Skeletal muscle cell (primary cell): ENCODE measurements at places on chromosomes 1 and 21.

DNA sequence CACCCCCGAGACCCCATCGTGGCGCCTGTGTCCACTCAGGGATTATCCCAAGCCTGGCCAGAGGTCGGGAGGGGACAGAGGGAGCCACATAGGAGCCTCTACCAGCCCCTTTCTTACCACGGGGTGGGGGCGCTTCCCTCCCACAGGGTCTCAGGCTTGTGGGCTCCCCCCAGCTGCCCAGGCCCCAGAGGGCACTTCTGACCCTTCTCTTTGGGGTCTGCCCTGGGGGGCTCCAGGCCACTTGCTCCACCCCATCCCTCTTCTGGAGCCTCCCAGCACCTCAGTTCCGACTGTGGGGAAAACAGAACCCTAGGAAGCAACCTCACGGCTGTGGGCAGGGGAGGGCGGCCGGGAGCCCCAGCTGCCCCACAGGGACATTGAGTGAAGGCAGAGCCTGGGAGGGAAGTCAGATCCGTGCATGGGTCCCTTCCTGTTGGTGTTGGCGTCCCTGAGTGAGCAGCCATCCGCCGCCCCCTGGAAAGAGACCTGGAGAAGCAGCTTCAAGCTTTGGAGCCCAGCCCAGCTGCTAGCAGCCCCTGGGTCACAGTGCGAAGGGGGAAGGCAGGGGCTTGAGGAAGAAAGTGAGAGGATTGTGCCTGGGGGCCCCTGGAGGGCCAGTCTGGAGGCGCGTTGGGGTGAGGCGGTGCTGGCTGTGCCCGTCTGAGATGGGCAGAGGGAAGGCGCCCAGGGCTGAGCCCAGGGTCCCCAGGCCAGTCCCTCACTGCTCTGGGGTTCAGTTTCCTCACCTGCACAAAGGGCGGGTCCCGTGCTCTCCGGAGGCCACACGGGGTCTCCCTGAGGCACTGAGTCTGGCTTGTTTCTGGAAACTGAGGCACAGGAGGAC lies 22.1 kb downstream of the RRP1 start:
- DNase-seq = no peak

DNA sequence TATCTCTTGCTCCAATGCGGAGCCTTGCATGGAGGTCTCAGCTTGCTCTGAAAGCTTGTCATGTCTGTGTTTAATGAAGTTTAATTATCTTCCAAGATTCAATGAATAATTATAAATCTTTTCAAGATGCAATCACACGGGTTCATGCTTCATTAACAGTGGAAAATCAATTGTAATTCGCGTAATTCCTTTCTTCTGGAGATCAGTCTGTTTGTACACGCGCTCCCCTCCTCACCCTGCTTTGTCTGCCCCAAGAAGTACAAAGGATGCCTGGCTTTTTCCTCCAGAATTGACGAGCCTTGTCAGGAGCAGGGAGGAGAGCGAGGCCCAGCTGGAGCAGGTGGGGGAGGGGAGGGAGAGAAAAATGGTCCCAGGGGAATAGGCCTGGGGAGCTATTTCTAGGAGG lies 65.0 kb upstream of the DISP3 start:
- no peak for DNase-seq

DNA sequence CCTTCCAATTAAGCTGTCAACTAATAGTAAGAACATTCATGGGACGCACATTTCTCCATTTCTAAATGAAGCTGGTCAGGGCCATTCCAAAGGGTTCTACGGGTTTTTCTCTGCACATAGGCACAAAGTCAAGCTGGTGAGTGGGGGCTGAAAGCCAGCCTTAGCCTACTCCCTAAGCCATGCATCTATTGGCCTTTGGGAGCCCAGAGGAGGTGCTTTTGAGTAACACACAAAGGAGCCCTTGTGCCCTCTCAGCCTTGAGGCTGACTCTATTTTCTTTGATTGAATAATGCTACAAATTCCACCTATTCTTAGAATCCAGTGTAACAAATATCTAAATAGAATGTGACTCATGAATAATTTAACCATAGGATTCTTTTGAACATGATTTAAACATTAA lies 73.6 kb downstream of the RGS13 start:
- no peak for DNase-seq

GRCh38 chr1:200328379-200328778 lies 81.5 kb downstream of the ZNF281 start:
- no peak for DNase-seq

DNA sequence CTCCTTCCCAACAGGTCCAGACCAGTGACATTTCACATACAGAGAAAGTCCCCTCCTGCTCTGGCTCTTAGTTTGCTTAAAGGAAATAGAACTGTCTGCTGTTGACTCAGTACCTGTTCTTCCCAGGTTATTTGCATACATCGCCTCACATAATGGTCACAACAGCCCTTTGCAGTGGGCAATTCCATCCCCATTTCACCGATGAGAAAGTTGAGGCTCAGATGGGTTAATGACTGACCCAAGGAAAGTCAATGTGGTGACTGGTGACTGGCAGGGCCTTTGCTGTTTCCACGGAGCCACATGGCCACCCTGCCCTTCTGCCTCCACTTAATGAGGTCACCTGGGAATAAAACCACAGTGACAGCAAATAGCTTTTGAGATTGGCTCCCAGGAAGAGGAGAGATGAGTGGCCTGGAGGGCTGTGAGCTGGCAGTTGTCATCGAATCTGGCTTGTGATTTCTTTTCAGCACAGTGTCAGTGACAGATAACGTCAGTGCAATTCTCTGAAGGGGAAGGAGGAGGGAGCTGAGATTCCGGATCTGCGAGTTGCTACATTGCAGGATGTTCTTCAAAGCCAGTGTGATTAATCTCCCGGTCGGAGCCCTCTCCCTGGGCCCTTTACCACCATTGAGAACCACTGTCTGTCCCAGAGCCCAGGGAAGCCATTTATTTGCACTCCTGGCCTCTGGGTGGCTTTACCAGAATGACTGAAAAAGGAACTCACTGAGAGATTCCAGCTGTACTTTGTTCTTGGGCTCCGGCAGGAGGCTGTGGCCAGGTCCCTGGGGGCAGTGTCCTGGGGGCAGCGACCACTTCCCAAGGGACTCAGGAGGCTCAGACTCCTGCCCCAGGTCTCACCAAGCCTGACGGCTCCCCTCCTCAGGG lies 117.2 kb downstream of the CNIH3 start:
- DNase-seq = peak; percentile 42

GRCh38 chr1:30545365-30545764 lies 178.0 kb downstream of the MATN1 start:
- no peak for DNase-seq

DNA sequence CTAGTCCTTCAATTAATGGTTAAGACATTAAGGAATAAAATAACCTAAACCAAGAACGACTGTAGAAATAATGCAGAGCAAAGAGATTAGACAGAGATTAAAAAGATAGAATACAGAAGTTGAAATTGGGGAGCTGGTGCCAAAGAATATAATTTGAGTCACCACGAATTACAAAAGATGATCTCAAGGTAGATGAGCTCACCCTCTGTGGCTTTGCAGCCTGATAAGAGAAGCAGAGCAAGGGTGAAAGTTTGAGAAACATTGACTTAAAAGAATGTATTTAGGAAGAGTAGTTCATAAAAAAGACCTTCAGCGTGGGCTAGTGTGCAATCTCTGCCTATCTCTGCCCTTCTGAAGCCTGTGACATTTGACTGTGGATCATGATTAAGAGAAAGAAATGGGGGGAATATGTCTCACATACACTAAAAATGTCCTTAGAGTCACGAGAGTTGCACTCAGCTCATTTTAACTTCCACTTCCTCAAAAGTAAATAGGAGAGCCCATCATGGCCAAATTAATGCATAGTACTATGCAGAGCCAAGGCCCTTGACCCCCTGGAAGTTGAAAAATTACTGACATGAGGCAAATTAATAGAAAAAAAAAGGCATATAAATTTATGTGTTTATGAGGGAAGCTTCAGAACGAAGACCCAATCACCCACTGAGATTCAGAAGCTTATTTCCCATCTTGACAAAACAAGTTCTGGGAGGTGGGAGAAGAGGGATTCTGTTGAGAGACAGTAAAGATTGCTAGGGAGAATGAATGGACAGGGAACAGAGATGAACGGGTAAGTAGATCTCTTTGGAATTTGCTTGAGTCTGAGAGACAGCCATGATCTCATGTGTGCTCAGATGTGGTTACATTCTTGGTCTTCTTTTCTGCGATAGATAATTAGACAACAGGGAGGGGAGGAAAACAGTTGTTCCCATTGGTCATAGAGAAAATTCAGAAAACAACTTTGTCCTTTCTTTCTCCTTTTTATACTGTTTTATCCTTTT lies 395.4 kb upstream of the LRRC7 start:
- no peak for DNase-seq

DNA sequence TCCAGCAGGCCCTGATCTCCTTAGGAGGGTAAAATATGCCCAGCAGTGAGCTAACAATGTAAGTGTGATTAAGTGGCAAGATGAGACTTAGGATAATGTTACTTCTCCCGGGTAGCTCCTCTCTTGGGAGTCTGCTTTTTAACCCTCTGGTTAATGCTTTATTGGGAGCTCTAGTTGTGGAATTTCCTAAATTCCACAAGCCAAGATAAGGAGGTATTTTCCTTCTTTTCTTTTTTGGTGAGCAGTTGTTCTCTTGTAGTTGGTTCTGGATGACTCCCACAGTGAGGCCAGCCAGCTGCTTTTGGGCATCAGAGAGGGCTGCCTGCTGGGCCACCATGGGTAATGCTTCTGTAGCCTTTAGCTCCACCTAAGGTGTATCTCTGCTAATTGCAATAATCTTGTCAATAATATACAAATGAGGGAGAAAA lies 19.3 kb downstream of the C1orf52 start:
- DNase-seq = no peak

GRCh38 chr1:58739856-58740466 lies 40.1 kb upstream of the MYSM1 start:
- no peak for DNase-seq

DNA sequence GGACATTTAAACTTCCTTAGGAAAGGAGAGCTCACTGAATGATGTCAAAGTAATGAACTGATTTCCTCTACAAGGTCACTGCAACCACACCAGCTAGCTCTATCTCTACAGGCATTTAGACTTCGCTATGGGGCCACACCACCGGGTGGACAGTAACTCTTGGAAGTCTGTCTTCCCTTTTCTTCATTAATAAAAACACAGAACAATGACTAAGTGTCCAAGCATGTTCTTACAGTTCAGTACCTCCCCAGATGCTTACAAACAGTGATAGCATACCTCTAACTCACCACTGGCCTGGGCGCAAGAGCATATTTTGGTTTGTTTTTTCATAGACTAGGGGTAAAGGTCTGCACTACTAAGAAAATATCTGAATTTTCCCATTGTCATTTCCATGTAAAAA lies 54.6 kb downstream of the SIM2 start:
- DNase-seq = peak; percentile 43

DNA sequence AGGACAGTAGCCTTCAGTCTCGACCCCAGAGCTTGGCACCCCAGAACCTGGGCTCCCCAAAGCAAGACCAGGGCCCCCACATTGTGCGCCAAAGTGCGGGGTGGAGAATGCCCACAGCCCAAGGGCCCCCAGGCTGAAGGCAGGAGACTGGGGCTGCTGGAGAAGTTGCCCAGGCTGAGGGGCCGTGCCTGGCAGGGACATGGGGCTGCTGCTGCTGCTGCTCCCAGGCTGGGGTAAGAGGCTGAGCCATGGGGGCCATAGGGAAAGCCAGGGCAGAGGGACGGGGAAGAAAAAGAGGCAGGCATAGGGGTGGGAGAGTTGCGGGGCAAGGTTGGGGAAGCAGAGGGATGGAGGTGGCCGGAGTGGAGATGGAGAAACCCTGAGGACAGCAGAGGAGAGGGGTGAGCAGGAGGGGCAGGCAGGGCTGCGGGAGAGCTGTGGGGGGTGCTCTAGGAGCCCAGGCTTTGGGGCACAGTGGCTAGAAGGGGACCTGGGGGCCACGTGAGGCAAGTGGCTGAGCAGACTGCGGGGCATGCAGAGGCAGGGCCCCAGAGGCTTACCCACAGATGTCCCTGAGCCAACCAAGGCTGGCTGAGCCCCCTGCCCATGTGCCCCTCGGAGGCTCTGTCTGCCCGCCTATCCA lies 18.9 kb downstream of the SLC27A3 start:
- no peak for DNase-seq

DNA sequence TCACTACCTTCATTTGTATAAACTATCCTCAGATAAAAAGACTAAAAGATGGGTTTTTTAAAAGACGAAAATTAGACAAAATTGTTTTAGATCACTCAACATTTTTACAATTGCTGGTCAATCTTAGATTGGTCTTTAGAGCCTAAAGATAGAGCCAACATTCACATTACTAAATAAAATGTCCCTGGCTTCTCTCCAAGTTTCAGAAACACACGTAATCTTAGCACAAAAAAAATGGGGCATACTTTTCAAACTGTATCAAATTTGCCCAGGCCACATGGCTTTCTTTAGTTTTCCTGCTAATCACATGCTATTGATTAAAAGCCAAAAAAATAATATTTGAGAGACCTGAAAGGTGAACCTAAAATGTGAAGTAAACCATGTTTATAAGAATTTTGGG lies 288.1 kb downstream of the DPYD start:
- no peak for DNase-seq

GRCh38 chr1:153841463-153841994 lies 66.3 kb downstream of the SLC27A3 start:
- no peak for DNase-seq

DNA sequence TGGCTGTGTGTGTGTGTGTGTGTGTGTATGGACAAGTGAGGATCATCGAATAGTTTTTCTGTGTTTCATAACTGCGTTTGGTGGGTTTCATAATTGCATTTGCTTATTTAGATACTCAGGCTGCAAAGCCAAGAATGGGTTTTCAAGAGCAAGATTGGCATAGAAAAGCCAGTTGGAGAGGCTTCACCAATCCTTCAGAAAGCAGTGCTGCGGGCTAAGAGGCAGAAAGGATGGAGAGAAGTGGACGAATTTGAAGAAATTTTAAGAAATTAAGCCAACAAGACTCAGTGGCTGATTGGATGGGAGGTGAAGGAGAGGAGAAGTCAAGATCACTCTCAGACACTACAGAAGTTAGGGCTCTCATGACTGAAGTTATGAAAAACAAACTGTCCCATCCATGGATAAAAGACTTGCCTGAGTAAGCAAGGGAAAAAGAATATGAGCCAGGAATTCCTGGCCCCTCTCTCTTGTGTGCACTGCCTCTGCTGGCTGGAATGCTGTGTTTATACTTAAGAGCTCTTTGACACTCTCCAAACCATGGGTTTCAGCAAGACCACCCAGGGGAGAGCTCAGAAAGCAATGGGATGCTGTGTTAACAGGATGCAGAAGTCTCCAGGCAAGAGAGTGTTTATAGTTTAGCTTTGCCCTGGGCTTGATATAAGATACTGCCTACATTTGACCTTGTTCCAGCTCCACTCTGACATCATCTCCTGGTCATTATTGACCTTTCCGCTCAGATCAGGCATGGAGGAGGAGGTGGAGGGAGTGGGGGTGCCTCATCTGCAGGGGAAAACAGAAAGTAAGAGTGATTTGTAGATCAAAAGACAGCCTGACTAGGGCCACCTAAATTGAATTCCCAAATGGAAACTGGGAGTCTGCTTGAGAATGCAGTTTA lies 232.0 kb upstream of the PLXNA2 start:
- DNase-seq = peak; percentile 7

GRCh38 chr21:43907751-43908150 lies 42.7 kb downstream of the AGPAT3 start:
- DNase-seq = no peak

- DNase-seq = no peak
Observed at GRCh38 chr1:230763927-230764591, 16.9 kb downstream of the CAPN9 start.

- no peak for DNase-seq
Observed at GRCh38 chr1:152497273-152497672, 13.3 kb upstream of the LCE5A start.
